ENCODE measurements at places on chromosomes 12 and 14. TPM values are rescaled to one million over a fixed set of nuclear protein-coding genes. Genes with fewer than 3 reads are reported as not detected.

- DNase-seq: no peak
Observed at GRCh38 chr12:65662590-65662989, 161.7 kb upstream of the HMGA2 start.

- DNase-seq: no peak
Observed at GRCh38 chr14:50612806-50613205, 52.9 kb downstream of the ATL1 start.

GRCh38 chr14:92926180-92926845, 3.4 kb downstream of the CHGA start:
- DNase-seq: no peak

- DNase-seq: no peak
Observed at GRCh38 chr12:88904705-88905104, 324.4 kb upstream of the KITLG start.

DNA sequence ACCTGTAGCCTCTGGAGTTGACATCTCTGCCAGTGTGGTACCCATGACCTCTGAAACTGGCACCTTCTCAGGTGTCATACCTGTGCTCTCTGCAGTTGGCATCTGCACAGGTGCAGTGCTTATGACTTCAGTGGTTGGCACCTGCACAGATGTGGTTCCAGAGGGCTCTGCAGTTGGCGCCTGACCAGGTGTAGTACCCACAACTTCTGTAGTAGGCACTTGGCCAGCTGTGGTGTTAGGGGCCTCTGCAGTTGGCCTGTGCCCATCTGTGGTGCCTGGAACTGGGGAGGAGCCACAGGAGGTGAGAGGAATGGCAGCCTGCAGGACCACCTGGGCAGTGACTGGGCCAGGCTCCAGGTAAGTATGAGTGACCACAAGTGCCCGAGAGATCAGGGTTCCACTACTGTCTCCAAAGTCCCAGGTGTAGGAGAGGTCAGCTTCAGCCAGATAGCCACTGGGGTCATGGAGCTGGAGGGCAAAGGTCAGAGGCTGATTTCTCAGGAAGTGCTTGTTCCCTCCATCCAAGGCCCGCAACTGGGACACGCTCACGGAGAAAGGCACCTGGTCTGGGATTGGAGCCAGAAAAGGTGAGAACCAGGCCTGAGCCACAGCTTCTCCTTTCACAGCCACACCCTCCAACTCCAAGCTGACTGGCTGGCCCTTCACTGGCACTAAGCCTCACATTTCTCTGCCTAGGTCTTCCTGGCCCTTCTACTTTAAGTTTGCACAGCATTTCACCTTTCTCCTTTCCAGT, 8.6 kb downstream of the PMEL start:
- DNase-seq: no peak

DNA sequence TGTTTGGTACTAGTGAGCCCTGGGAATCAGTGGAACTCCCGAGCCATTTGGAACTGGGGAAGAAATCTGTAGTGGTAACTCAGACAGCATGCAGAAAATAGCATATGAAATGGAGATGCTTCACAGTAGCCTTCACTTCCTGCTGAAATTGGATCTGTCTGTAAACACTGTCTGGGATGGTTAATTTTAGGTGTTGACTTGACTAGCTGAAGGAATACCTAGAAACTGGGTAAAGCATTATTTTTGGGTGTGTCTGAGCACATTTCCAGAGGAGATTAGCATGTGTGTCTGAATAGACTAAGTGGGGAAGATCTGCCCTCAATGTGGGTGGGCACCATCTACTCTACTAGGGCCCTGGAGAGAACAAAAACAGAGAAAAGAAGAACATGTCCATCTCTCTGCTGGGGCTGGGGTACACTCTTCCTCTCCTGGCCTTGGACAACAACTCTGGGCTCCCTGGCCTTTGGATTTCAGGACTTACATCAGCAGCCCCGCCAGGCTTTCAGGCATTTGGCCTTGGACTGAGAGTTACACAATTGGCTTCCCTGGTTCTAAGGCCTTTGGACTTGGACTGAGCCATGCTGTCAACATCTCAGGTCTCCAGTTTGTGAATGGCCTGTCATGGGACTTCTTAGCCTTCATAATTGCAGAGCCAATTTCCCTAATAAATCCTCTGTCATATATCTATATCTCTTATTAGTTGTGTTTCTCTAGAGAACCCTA, 14.0 kb upstream of the CRADD start:
- DNase-seq: no peak

- DNase-seq: peak; percentile 90
Observed at GRCh38 chr12:47819896-47820630, at the start of gene HDAC7. Gene HDAC7, minus strand, starts transcription at chr12:47819903. Its CDS starts 118 bp downstream, at chr12:47819785.

DNA sequence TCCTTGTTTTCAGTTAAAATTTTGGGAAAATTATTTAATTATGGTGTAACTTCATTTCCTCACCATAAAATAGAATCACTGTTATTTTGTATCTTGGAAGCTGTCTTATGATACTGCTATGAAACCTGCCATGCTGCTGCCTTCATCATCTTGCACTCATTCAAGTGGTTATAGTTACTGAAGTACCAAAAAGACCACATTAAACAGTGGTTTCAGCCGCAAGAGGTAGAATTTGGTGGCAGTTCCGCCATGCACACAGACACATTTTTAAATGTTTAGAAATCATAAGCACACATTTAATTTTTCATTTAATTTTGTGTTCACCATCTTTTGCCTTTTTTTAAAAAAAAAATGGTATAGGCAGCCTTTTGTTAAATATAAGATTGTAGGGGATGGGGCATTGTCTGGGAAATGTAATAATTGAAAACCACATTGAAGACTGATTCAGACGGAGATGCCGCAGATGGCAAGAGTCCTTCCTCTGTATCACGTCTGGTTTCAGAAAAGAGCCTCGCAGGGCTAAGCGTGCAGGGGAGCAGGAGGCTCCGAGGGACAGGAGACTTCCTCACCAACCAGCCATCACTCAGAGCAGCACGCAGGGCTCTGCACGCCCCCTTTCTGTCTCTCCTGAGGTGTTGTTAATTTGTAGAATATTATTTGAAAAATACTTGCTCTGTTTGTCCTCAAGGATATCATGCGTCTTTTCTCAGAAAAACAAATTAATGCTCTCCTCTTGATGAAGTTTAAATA, 115.2 kb upstream of the PELI2 start:
- DNase-seq: no peak

The ASIC1 gene
- total RNA-seq: 1.9 TPM

The RNASE7 gene
- not detected for total RNA-seq

Measured in endothelial cell (in vitro differentiated cells).